ENCODE measurements at places on chromosomes 4 and X. TPM values are rescaled to one million over a fixed set of nuclear protein-coding genes. Genes with fewer than 3 reads are reported as not detected.
A peak's percentile ranks its signal among the peaks of the same experiment; 100 is the strongest.

The MAP7D2 gene
- 0.17 TPM for total RNA-seq

The GPC4 gene
- not detected for total RNA-seq

The ZNF718 gene
- total RNA-seq, result 21.6 TPM

The CCNI gene
- 244 TPM for total RNA-seq

The TSPAN5 gene
- total RNA-seq, result 19.8 TPM

The SERTM2 gene
- not detected for total RNA-seq

The THOC2 gene
- 93.5 TPM for total RNA-seq

DNA sequence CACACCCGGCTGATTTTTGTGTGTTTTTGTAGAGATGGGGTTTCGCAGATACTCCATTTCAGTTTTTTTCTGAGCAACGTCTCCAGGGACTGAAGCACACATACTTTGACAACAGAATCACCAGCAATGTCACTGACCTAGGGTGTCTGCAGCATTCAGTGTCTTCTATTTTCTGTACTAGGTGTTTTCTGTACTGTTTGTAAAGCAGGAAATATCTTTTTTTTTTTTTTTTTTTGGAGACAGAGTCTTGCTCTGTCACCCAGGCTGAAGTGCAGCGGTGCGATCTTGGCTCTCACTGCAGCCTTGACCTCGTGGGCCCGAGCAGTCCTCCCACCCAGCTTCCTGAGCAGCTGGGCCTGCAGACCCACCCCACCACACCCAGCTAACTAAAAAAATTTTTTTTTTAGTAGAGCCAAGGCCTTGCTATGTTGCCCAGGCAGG, 8.9 kb downstream of the ADD1 start:
- peak overlapping the region; percentile 62 for H3K4me3 ChIP-seq
- H3K36me3 ChIP-seq, result peaks cover 17% of the 10 kb centered on the region
- H3K4me1 ChIP-seq, result peaks cover 34% of the 10 kb centered on the region
- no peaks in the 10 kb centered on the region for H3K27me3 ChIP-seq

DNA sequence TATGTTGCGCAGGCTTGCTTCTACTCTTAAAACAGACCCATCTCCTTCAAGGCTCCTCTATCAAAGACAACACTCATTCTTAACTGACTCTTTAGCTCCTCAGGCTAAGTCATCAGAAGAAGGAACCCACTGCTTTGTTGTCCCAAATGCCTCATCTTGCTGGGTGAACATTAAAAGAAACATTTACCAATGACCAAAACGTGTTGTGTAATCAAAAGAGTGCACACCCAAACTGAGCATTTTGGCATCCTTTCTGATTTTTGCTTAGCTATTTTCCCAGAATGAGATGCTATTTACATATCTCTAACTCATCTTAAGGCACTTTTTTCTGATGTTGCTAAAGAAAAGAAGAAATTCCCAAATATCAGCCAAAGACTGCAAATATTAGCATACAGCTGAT, 131.7 kb upstream of the VCX3A start:
- H3K4me1 ChIP-seq, result no peaks in the 10 kb centered on the region
- H3K36me3 ChIP-seq, result no peaks in the 10 kb centered on the region

GRCh38 chrX:78754917-78755316, 7.4 kb downstream of the LPAR4 start:
- H3K36me3 ChIP-seq, result no peaks in the 10 kb centered on the region
- no peak overlapping the region for H3K4me3 ChIP-seq
- H3K27ac ChIP-seq, result no peak overlapping the region
- peaks cover 3% of the 10 kb centered on the region for H3K4me1 ChIP-seq

GRCh38 chrX:48711929-48712505, 15.5 kb downstream of the SUV39H1 start:
- no peaks in the 10 kb centered on the region for H3K27me3 ChIP-seq
- DNase-seq, result no peak
- peaks cover 49% of the 10 kb centered on the region for H3K4me1 ChIP-seq

GRCh38 chr4:106809076-106809475, 227.0 kb downstream of the DKK2 start:
- H3K27ac ChIP-seq, result no peak overlapping the region
- no peak for DNase-seq
- H3K27me3 ChIP-seq, result no peaks in the 10 kb centered on the region
- H3K36me3 ChIP-seq, result no peaks in the 10 kb centered on the region
- H3K4me3 ChIP-seq, result no peak overlapping the region
- H3K4me1 ChIP-seq, result no peaks in the 10 kb centered on the region

- H3K27ac ChIP-seq, result peak overlapping the region; percentile 45
- H3K27me3 ChIP-seq, result no peaks in the 10 kb centered on the region
- DNase-seq, result no peak
Measured at GRCh38 chr4:1982124-1983052, 26.4 kb downstream of the NELFA start.

DNA sequence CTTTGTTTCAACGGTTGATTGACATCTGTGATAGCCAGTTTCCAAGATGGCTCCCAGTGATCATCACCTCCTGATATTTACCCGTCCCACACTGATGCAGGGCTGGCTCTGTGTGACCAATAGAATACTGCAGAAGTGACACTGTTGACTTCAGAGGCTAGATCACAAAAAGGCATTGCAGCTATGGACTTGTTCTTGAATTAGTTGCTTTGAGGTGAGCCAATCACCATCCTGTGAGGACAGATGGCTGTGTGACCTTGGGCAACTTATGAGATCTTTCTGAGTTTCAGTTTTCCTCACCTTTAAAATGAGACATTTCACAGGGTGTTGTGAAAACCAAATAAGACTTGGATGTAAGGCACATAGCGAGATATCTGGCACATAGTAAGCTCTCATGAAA, 1.8 kb upstream of the GPR82 start:
- H3K27ac ChIP-seq, result peak overlapping the region; percentile 61
- H3K27me3 ChIP-seq, result no peaks in the 10 kb centered on the region
- peak overlapping the region; percentile 18 for H3K4me3 ChIP-seq
- peaks cover 32% of the 10 kb centered on the region for H3K36me3 ChIP-seq
- DNase-seq, result no peak
- peaks cover 40% of the 10 kb centered on the region for H3K4me1 ChIP-seq

DNA sequence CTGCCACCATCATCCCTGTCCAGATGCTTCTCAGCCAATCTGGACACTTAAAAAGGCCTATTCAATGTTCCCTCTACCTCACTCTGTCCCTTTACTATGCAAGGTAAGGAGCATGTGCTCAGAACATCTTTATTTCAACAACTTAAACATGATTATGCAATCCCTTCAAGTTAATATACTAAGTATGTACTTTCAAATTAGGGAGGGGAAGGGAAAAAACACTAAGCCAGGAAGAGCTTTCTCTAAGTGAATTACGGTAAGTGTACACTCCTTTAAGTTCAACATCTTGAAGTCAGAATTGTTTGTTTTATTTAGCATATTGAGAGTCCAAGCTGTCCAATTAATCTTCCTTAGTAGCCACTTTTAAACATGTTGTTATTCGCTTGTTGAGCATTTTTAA, 14.1 kb downstream of the SLC10A7 start:
- peaks cover 10% of the 10 kb centered on the region for H3K4me1 ChIP-seq
- H3K36me3 ChIP-seq, result peaks cover 42% of the 10 kb centered on the region

GRCh38 chr4:60345392-60345791, 854.7 kb upstream of the ADGRL3 start:
- no peak overlapping the region for H3K4me3 ChIP-seq
- H3K27ac ChIP-seq, result no peak overlapping the region
- no peaks in the 10 kb centered on the region for H3K4me1 ChIP-seq
- H3K36me3 ChIP-seq, result no peaks in the 10 kb centered on the region
- no peak for DNase-seq

DNA sequence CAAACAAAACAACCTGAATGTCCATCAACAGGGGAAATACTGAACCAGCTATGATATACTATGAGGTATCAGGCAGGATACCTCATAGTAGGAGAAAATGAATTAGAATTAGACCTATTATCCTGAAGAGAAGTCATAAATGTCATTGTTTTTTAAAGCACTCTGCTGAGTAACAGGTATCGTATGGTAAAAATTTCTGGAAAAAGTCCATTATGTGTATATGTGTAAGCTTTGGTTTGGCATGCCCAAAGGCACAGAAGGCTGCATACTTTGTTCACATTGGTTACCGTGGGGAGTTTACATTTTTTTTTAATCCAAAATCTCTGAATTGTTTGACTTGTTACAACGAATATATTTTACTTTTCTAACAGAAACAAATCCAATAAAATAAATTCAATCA, 70.5 kb downstream of the RPS3A start:
- no peak overlapping the region for H3K27ac ChIP-seq
- peaks cover 9% of the 10 kb centered on the region for H3K27me3 ChIP-seq
- no peaks in the 10 kb centered on the region for H3K4me1 ChIP-seq
- no peaks in the 10 kb centered on the region for H3K36me3 ChIP-seq
- H3K4me3 ChIP-seq, result no peak overlapping the region

GRCh38 chrX:93985344-93986307, 311.6 kb downstream of the FAM133A start:
- no peak for DNase-seq
- H3K27me3 ChIP-seq, result no peaks in the 10 kb centered on the region
- no peaks in the 10 kb centered on the region for H3K4me1 ChIP-seq
- no peak overlapping the region for H3K4me3 ChIP-seq

DNA sequence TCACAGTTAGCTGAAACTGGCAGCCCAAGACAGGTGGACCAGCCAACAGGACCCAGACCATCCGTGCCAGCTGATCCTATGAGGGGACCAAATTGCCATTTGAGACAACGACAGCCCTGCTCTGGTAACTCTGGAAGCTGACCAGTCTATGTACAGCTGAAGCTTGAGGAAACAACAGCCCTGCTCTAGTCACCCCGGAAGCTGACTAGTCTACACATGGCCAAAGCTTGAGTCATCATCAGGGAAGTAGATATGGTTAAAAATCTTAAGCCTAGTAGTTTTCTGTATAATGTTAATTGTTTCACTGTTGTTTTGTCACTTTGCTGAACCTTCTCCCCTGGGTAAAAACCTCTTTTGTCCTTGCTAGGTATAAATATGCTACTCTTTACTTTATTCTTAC, 905.4 kb upstream of the NDST4 start:
- H3K27ac ChIP-seq, result no peak overlapping the region
- H3K36me3 ChIP-seq, result peaks cover 1% of the 10 kb centered on the region
- H3K4me3 ChIP-seq, result no peak overlapping the region
- H3K4me1 ChIP-seq, result no peaks in the 10 kb centered on the region
- DNase-seq, result no peak

DNA sequence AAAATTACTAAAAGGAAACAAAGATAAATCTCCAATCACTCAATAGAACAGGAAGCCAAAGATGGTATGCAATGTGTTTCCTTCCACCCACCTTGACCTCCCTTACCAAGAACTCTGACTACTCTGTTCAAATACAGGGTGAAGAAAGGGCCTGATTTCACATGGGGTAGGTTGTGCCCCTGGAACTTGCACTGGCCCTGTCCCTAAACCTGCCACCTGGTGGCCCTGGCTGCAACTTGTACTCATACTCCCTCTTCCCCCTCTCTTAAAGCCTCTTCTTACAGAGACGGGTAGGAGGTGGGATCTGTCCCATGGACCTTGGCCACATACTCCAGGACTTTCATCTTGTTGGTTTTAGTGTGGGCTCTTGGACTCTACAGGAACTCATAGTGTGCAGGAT, 17.3 kb upstream of the TMEM185A start:
- no peaks in the 10 kb centered on the region for H3K36me3 ChIP-seq
- H3K27me3 ChIP-seq, result peaks cover 3% of the 10 kb centered on the region
- DNase-seq, result no peak
- H3K4me1 ChIP-seq, result peaks cover 2% of the 10 kb centered on the region
- no peak overlapping the region for H3K4me3 ChIP-seq

GRCh38 chrX:103932133-103932532, 30.3 kb upstream of the TMSB15B start:
- H3K36me3 ChIP-seq, result peaks cover 14% of the 10 kb centered on the region
- H3K27ac ChIP-seq, result no peak overlapping the region
- H3K4me3 ChIP-seq, result no peak overlapping the region
- DNase-seq, result no peak
- peaks cover 5% of the 10 kb centered on the region for H3K4me1 ChIP-seq
- H3K27me3 ChIP-seq, result no peaks in the 10 kb centered on the region

- no peaks in the 10 kb centered on the region for H3K36me3 ChIP-seq
- H3K27me3 ChIP-seq, result peaks cover 7% of the 10 kb centered on the region
- peaks cover 5% of the 10 kb centered on the region for H3K4me1 ChIP-seq
Measured at GRCh38 chr4:153019906-153020305, 83.8 kb downstream of the FHDC1 start.

DNA sequence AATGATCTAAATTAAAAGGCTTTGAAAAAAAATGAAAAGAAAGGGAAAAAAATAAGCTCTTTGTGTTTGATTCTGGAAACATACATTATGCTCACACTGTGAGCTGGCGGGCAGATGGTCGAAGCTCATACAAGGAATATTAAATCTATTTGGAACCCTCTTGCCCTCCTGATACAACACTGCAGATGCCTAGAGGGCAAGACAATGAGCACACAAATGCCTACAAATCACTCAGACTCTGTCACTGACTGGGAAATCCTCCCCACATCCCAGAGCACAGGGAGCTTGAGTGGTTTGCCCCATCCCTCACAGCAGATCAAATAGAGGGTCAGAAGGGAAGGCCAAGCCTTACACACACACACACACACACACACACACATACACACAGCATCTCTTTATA, 320.4 kb downstream of the HNRNPD start:
- H3K27me3 ChIP-seq, result no peaks in the 10 kb centered on the region
- no peaks in the 10 kb centered on the region for H3K4me1 ChIP-seq
- H3K36me3 ChIP-seq, result no peaks in the 10 kb centered on the region
- no peak overlapping the region for H3K4me3 ChIP-seq

DNA sequence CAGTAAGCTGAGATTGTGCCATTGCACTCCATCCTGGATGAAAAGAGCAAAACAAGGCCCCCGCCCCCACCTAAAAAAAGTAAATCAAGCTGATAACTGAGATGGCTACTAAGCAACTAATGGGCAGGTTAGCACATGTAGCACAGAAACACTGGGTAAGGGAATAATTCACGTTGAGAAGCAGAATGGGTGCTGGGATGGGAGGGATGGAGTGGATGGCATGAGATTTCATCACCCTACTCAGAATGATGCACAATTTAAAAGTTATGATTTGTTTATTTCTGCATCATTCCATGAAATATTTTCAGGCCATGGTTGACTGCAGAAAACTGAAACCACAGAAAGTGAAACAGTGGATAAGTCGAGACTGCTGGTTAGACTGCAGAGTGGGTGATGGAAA, 224.0 kb downstream of the ARAP2 start:
- H3K27ac ChIP-seq, result no peak overlapping the region
- no peaks in the 10 kb centered on the region for H3K27me3 ChIP-seq
- no peaks in the 10 kb centered on the region for H3K4me1 ChIP-seq
- H3K4me3 ChIP-seq, result no peak overlapping the region
- no peaks in the 10 kb centered on the region for H3K36me3 ChIP-seq

GRCh38 chr4:11805842-11806241, 377.1 kb upstream of the HS3ST1 start:
- no peak overlapping the region for H3K4me3 ChIP-seq
- no peaks in the 10 kb centered on the region for H3K36me3 ChIP-seq
- DNase-seq, result no peak
- H3K4me1 ChIP-seq, result no peaks in the 10 kb centered on the region

GRCh38 chr4:184756399-184756798, 22.5 kb upstream of the CENPU start:
- no peak overlapping the region for H3K4me3 ChIP-seq
- no peak for DNase-seq
- no peaks in the 10 kb centered on the region for H3K27me3 ChIP-seq
- peaks cover 15% of the 10 kb centered on the region for H3K36me3 ChIP-seq
- peaks cover under 1% of the 10 kb centered on the region for H3K4me1 ChIP-seq

DNA sequence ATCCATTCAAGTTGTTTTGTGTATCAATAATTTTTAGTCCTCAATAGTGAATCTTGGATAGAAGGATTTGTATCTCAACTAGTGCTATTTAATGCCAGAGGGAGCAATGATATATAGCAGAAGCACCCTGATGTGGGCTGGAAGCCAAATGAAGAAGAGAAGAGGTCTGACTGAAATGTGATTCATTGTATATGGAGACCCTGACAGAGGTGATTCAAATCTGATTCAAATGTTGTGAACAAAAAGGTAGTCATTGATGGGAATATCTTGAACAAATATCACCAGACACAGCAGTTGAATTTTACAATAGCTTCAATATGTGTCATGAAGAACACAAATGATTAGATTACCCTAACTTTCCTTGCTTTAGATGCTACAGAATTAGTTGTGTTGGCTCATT, 27.5 kb upstream of the SULT1B1 start:
- no peaks in the 10 kb centered on the region for H3K4me1 ChIP-seq
- H3K4me3 ChIP-seq, result no peak overlapping the region
- H3K36me3 ChIP-seq, result no peaks in the 10 kb centered on the region

All from activated naive CD8-positive, alpha-beta T cell treated with anti-CD3 and anti-CD28 coated beads, Interleukin-2, amount 10 ng/mL, durations not matched to agents 7 days and 5 days (primary cell).